Left ventricle myocardium inferior (tissue), 1 donor: ENCODE measurements at places on chromosomes 2 and 18. TPM values are rescaled to one million over a fixed set of nuclear protein-coding genes. Genes with fewer than 3 reads are reported as not detected.

DNA sequence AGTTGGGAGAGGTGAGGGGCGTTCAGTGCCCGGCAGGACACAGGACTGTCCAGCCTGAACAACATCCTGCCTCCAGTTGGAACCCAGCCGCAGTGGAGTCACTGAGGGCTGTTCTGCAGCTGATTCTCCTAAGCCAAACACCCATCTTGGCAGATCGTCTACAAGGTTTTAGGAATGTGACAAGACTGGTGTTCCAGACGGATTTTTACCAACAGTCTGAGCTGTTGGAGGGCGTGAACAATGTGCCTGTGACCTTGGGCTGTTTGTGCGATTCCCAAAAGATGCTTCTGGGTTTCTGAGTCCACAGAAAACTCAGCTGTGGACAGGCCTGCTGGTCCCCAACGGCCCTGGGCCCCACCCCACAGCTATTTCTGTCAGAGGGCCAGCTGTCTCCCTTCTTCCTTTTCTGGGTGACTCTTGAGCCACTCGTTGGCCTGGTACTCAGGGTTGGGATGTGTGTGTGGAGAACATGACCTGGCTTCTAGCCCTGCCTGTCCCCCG is 5.7 kb downstream of the LRRFIP1 start:
- peak; percentile 59 for DNase-seq

DNA sequence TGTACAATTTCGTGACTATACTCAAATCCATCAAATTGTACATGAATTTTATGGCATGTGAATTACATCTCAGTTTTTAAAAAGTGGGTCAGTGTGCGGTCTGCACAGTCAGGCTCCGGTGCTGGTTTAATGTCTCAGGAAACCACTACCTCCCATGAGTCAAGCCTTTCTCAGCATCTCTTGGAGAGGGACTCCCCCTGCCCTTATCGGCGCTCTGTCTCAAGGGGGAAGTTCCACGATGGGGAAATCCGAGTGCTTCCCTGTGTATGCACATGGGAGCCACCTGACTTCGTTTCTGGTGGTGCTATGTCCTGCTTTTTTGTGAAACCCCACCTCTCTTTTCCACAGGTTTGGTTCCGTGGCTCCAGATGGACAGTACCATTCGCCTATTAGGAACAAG is 72.5 kb downstream of the ACOXL start:
- DNase-seq, result no peak

DNA sequence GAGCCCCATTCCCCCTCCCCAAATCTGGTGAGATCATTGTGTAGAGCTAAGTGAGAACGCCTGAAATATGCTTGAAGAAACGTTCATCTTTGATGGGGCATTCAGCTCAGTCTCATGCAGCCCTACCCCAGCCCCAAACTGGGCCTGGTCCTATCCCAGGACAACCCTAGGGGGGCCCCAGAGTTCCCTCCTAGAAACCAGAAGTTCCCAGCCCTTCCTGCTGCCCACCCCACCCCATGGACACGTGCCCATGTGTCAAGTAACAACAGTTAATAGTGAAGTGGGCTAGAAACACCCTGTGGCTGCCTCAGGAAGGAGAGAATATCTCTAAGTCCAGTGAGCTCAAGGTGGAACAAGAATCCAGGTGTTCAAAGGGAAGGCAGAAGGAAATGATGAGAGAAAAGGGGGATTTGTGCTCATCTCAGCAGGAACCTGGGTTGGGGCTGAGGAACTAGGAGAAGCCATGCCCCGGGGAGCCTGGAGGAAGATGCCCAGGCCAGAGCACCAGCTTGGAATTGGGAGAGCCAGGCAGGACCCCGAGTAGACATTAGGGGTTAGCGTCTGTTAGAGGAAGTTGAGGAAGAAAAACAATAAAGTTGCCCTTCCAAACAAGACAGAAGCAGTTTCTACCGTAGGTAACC is 20.1 kb upstream of the SLC20A1 start:
- DNase-seq, result no peak

The MRO gene
- 3.8 TPM for total RNA-seq
